Fibroblast of skin of back (primary cell): ENCODE measurements at places on chromosomes 7 and 10.

DNA sequence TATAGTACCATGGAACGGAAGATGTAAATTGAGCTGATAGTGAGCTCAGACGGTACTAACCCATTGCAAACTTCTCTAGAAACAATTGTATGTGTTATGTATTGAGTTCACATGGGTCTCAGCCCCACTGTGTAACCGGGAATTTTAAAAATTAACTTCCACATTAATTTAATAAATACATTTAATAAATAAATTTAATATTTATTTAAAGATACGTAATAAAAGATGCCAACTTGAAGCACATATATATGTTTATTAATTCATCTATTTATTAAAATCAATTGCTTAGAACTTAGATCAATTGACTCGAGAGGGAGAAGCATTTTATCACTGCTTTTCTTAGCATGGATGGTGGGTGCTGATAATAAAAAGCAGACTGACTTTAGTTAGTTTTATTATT lies 170.1 kb upstream of the NPVF start:
- DNase-seq: no peak

GRCh38 chr7:108460964-108461363 lies 4.7 kb upstream of the NRCAM start:
- peak; percentile 11 for DNase-seq

- DNase-seq: no peak
Observed at GRCh38 chr10:10551596-10552301, 465.9 kb upstream of the CELF2 start.

GRCh38 chr7:6442114-6442513 lies 5.6 kb downstream of the DAGLB start:
- DNase-seq: no peak

GRCh38 chr7:50826371-50827172 lies 43.9 kb upstream of the GRB10 start:
- peak; percentile 97 for DNase-seq

- DNase-seq: peak; percentile 61
Observed at GRCh38 chr10:102814453-102814871, 22.8 kb downstream of the CYP17A1 start.

DNA sequence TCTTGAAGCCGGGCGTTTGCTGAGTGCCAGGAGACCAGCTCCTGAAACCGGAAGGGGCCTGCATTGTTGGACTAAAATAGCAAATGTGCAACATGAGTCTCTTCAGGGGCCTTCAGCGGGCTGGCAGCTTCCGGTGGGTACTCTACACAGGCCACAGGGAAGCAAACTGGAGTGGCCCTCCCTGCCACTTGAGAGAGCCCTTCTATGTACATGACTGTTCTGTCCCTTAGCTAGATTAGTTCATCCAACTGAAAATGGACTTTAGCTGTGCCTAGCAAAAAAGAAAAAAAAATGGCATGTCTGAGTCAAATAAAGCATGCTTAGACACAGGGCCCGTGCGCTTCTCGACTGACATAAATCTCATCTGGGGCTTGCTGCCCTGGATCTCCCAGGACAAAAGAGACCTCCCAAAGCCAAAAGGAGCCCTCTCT lies 115.3 kb upstream of the TCF7L2 start:
- DNase-seq: peak; percentile 35

GRCh38 chr10:49165821-49166483 lies 22.2 kb downstream of the TMEM273 start:
- no peak for DNase-seq

DNA sequence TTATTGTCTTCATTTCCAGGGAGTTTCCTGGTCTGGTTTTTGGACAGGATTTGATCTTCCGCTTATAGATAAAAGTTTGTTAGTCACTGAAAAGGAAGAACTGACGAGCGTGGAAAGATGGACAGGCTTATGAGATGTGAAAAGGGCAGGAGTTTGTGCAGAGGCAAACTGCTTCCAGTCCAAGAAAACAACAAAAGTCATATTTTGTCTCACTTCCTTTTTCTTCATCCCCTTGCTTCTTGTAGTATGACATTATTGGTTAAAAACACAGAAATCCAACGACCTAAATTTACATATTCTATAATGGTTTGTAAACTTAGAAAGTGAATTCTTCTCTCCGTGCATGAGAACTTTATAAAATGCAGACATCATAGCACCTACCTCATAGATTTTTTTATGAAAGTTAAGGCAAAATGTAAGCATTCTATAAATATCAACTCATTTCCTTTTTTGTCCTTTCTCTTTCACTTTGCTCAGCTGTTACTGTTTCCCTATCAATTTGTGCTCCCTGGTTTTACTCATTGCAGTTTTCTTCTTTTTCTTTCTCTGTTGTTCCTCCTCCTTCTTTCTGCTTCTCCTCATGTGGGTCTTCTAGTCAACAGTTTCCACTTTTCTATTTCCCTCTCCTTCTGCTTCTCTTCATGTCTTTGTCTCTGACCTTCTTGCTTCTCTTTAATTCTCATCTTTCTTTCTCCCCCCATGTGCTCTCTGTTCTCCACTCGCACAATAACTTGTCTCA lies 370.2 kb downstream of the ARL4A start:
- DNase-seq: no peak

DNA sequence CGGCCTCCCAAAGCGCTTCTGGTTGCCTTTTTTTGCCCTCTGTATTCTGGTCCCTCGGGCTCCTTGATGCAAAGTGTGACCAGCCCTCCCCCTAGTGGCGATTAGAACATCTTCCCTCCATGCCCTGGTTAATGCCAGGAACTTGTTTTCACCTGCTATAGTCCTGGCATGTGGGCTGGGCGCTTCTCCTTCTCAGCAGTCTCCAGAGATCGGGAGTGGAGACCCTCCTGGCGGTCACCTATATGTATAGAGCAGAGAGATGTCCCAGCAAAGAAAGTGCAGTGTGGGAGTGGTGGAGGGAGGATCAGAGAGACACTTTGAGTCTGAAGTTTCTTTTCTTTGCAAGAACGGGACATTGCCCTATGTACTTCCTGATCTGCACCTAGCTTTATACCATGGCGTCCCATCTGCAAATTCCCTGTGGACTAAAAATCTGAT lies 264.1 kb downstream of the OTUD1 start:
- DNase-seq: peak; percentile 57

- DNase-seq: no peak
Observed at GRCh38 chr10:92122941-92123450, 167.9 kb downstream of the CPEB3 start.

DNA sequence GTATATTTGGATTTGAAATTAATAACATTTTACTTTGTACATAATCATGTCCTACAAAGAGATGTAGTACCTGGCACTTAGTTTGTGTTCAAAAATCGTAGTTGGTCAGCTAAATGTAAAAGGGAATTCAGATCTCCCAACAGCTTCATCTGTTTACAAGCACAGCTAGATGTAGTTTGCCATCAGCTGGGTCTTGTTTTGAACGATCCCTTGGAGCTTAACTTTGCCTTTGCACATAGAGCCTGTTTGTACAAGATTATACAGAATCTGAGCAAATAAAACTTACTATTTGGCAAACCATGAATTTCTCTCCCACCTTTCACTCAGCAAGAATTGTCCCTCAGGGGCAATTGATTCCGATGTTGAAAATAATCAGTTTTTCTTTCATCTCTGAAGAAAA lies 36.1 kb upstream of the ADD3 start:
- no peak for DNase-seq

- no peak for DNase-seq
Observed at GRCh38 chr7:70673778-70674570, 458.0 kb upstream of the GALNT17 start.

DNA sequence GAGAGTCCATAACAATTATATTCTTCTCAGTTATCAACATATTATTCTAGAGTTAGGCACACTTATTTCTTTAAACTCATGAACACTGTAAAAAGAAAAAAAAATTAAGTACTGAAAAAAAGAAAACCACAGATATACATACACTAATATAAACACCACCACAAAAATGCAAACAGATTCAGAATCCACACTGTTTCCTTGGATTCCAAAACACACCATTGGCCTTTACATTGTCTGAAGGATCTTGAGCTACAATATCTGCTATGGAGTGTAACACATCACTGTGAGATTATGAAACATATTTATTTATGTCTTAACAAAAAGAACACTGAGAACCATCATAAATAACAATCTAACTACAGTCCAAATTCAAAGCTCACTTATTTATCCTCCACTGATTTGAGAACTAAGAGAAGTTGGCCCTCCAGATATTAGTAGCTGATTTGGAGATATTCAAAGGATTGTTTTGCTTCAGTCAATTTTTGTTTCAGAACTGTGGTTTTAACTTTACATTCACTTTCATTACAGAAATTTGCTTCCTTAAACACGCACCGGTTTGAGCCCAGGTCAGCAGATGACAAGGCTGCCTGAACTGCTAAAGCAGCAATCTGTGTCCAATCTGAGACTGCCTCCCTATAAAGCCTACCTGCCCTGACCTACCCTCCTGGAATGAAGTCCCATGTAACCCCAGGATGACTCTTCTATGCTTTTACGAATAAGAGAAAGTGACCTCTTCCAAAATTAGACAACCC lies 47.0 kb upstream of the CDK1 start:
- no peak for DNase-seq

DNA sequence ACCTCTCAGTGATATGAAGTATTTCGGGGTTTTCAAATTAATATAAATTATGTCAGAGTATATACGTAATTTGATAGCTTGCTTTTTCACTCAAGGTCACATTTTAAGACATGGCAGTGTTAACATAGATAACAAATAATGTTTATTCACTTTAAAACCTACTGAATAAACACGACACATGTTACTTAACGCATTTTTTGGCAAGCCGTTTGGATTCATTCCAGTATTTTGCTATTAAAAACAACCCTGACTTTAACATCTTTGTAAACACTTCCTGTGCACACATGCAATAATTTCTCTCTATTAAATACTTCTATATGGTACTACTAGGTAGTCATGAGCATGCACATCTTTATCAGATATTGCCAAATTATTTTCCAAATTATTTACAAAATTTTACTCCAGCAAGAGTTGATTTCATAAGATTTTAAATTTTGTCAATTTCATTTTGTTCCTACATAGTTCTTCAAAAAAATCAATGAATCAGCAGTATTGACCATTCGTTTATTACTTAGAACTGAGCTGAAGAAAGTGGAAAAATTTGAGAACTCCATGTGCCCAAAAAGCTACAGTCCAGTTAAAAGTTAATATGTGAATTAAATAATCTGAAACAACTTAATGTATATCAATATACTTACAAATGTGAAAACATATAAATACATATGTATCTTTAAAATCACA lies 26.8 kb upstream of the THSD7A start:
- DNase-seq: no peak

- DNase-seq: no peak
Observed at GRCh38 chr7:141480953-141481352, 70.3 kb upstream of the AGK start.

GRCh38 chr10:44831581-44831980 lies 79.6 kb upstream of the TMEM72 start:
- DNase-seq: no peak

DNA sequence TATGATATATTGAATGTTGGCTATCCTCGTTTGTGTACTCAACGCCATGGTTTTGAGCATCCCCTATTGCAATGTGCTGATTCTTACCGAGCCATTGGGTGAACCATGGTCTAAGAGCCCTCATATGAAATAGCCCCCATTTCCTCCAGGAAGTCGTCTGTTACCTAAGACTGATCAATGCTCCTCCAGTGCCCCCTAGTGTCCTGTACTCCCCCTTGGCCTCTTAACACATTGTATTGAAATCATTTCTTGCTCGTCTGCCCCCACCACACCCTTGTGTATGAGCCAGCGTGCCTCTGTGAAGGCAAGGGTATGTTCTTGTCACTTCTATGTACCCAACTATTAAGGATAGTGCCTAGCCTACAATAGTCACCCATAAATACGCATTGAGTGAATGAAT lies 11.2 kb upstream of the SLC35B4 start:
- peak; percentile 65 for DNase-seq

- DNase-seq: no peak
Observed at GRCh38 chr10:7541137-7542087, 125.4 kb downstream of the ITIH5 start.

- DNase-seq: no peak
Observed at GRCh38 chr7:3120513-3120912, 76.8 kb upstream of the CARD11 start.

- DNase-seq: no peak
Observed at GRCh38 chr7:69585169-69585568, 13.1 kb upstream of the AUTS2 start.

DNA sequence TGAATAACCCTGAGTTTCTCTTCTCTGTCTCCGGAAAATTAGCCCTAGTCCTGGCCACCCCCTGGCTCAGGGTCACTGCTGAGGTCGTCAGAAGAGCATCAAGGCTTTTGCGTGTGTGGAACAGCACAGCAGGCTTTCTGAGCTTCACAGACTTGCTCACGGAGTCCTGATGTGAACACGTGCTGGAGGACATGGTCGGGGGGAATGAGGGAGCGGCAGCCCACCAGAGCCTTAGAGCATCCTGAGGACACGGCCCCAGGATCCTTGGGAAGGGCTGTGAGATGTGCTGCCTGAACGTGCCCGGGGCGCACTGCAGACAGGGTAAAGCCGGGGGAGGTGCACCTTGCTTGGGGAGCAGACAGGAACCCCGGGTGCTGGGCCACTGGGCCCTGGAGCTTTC lies 28.8 kb downstream of the TMEM120A start:
- DNase-seq: no peak

DNA sequence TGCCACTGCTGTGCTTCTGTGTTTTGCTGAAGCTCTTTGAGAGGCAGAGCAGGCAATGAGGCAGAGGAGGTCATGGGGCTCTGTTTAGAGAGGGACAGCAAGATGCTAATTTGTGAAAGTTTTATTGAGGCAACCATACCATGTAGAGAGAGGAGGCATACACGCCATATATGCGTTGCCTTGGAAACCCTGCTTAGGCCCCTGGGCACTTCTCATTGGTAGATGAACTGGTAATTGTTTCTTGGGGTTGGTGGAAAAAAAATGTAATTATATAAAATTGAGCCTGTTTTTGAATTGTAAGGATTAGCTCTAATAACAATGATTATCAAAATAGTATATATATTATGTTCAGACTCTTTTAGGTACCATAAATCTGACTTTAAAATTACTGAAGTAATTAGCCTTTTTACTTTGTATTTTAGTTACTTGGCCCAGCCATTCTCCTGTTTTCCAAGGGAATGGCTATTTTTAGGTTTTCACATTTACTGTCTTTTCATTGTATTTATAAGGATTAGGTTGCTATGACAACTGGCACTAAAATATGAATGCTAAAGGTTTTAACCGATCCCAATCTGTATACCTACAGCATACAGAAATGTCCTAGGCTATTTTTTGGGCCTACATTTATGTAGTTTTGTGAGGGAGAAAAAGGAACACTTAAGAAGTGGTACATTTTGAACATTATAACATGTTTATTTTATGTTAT lies 52.4 kb downstream of the BZW2 start:
- peak; percentile 36 for DNase-seq

DNA sequence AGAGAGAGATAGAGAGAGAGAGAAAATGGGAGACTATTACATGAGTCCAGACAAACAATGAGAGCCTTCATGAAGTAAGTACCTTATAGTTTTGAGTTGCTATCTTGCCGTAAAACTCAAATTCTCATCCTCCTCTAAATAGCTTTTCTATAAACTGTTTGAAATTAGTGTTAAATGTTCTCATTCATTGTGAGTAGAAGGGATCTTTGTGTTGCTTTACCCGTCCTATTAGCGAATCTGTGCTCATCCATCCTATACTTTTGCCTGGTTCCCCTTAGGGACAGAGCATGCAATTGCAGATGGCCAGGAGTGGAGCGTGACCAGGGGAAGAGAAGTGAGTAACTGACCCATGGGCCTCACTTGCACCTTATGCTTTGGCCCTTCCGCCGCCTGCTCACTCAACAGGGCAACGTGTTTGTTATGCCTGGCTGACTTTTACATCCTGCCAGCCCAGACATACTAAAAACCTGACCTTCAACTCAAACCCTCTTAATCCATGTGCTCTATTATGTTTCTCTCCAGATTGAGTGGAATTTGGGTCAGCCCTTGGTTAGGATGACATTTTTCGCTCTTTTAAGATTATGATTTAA lies 244.2 kb upstream of the YAE1 start:
- no peak for DNase-seq
